ENCODE measurements at places on chromosomes 1 and 21.

DNA sequence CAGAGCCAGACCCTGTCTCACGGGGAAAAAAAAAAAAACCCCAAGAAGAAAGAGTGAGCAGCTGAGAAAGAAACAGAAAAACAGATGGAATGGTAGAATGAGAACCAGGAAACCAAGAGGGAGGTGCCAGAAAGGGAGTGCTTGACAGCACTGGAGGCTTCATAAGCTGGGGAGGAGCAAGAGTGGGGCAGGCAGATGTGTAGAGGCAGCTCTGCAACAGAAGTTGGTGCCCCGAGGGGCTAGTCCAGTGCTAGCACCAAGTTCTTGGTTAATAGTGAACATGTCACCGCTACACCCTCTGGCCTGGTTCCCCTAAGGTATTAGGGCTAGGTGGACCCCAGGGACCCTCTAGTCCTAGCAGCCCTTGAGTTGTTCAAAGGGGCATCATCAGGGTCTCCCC lies 98.0 kb downstream of the TGFBR3 start:
- no peak for DNase-seq

GRCh38 chr21:45555251-45555556 lies 13.0 kb upstream of the SLC19A1 start:
- no peak for DNase-seq

- DNase-seq: peak; percentile 7
These were observed 262.3 kb downstream of the FAF1 start for GRCh38 chr1:50697440-50698421.

GRCh38 chr1:1918901-1919303 lies at the start of gene TMEM52:
TSS of gene TMEM52 (minus strand) at chr1:1919279. CDS start at chr1:1919265, 14 bp downstream.
- no peak for DNase-seq

GRCh38 chr1:170010443-170010842 lies 64.1 kb downstream of the KIFAP3 start:
- no peak for DNase-seq

DNA sequence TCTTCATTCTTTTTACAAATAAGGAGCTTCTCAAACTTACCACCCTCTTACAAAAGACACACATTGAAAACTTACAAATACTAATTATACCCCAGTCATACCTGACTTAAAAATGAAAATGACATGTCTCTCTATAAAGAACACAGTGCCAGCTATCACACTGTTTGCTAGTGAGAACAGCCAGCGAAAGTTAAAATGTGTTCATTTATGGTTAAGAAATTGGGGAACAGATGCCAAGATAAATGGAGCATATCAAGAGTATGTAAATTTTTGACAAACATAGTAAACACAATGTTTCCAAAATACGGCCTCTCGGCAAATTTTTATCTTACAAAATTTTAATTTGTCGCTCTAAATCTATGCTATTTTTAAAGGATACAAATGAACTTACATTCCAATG lies 1422.9 kb downstream of the KCNT2 start:
- DNase-seq: no peak

GRCh38 chr1:35261412-35262120 lies 6.9 kb upstream of the ZMYM4 start:
- DNase-seq: no peak

DNA sequence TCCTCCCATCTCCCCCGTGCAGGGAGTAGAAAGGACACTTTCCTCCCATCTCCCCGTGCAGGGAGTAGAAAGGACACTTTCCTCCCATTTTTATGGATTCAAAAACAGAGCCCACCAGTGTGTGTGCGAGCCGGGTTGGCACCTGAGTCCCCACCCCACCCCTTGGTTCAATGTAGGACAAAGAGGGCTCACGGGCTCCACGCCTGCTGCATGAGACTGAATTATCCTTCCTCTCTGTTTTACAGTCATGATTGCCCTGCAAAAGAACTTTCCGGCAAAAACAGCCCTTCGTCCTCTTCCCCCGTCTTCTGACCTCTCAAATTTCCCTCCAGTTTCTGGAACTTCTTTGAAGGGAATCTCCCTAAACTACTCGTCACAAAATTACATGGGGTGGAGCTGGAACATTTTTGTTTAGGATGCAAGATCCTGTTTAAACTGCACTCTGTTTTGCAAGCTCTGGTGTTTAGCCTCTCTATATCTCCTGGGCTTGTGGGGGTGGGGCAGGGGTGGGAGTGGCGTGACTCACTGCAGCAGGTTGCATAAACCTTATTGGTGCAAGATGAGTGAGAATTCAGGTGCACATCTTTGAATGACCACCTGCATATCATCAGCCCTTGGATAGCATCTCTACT lies 99.8 kb downstream of the PSMG1 start:
- DNase-seq: no peak

GRCh38 chr21:29436143-29436542 lies 137.4 kb downstream of the BACH1 start:
- DNase-seq: no peak

DNA sequence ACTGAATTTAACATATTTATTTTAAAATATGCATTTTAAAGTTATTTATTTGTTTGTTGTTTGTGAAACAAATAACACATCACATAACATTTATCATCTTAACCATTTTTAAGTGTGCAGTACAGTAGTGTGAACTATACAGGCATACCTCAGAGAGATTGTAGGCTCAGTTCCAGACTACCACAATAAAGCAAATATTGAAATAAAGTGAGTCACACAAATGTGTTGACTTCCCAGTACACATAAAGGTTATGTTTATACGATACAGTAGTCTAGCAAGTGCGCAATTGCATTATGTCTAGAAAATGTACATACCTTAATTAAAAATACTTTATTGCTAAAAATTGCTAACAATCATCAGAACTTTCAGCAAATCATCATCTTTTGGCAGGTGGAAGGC lies 739.4 kb upstream of the ADGRL4 start:
- no peak for DNase-seq

- DNase-seq: no peak
These were observed 1.7 kb upstream of the CHI3L2 start for GRCh38 chr1:111225717-111226400.

GRCh38 chr21:15566703-15567102 lies 163.1 kb upstream of the USP25 start:
- DNase-seq: no peak

DNA sequence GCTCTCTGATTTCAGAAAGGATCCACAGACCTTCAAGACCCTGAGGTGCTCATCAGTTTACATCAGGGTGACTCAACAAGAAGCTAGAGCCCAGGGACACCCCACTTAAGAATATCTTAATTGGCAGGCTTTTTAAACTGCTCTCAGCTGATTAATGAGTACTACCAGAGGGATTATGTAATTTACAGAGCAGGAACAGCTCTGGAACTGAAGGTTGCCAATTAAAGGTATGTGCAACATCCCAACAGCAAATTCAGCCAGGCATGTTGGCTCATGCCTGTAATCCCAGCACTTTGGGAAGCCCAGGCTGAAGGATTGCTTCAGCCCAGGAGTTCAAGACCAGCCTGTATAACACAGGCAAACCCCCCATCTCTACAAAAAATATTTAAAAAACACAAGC lies 295.7 kb downstream of the SETD4 start:
- DNase-seq: no peak

DNA sequence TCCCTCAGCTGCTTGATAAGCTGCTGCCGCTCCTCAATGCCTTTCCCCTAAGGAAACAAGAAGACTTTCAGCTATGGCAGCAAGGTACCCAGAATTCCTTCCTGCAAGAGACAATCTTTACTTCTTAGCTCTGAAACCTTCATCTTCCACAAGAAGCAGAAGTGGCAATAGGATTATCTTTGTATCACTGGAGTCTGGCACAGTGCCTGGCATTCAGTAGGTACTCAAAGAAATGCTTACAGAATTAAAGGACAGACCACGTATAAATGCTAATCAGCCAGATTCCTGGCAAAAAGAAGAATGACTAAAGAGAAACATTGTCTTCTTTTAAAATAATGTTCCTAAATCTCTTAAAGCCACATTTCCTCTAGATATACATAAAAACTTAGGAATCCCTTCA lies 43.7 kb downstream of the SLC27A3 start:
- DNase-seq: no peak

GRCh38 chr1:164472841-164473240 lies 86.1 kb upstream of the PBX1 start:
- DNase-seq: no peak

DNA sequence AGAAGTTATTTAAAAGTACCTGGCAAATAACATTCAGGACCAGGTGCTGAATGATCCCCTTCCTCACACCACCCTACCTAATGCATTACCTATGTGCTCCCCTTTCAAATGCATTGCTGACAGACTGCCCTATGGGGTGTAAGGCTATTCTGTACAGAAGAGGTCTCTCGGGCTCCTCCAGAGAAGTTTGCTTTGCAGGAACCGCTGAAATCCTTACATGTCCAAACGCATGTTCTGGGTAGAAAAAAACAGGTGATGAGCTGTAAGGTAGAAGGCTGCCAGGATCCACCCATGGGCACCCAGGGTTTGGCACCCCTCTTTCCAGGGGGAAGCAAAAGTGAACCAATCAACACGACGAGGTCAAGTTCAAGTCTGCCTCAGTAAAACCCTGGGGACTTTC lies 58.3 kb upstream of the TARBP1 start:
- DNase-seq: no peak

DNA sequence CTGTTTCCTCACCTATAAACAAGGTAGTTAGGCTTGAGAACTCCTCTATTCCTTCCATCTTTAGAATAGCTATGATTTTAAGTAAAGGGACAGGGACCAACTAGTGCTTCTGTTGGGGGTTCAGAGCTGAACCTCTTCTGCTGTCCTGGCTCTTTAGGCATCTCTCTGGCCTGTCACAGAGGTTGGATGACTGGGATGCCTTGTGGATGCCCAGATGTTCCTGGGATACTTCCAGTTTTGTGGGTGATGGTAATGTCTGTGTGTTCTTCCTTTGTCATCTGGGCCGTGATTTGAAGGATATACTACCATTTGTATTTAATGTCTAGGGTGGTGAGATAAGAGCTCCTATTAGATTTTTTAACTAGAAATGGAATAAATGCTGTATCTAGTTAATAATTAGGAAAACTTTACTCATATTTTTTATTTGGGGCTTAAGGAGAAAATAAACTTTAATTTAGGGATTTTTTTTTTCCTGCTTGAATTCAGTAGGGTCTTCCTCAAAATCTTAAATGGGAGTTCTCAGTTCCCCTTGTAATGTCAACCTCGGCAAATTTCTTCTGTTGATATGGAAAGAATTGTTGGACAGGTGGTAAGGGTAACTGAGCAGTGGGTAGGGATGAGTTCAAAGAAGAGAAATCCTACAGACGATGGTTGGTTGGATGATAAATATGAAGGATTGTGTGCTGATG lies 47.2 kb downstream of the LAMC1 start:
- no peak for DNase-seq

DNA sequence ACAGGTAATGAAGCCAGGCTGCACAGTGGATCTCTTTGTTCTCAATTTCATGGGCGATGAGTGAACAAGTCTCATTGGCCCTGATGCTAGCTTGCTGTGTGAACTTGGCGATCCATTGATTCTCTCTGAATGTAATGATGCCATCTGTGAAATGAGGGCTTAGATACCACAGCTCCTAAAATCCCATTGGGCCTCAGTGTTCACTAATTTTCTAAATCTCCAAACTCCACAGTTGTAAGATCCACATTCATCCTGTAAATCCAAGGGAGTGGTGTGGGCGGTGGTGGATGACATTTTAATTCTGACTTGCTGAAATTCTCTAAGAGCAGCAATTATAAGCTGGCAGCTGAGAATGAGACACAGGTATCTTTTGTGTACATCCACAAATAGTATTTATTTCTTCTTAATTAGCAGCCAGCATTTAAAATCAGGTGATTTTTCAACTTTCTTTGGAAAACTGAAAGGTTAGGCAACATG lies 9.6 kb upstream of the ACTL8 start:
- no peak for DNase-seq

GRCh38 chr1:206709772-206710459 lies 25.2 kb downstream of the MAPKAPK2 start:
- DNase-seq: no peak

DNA sequence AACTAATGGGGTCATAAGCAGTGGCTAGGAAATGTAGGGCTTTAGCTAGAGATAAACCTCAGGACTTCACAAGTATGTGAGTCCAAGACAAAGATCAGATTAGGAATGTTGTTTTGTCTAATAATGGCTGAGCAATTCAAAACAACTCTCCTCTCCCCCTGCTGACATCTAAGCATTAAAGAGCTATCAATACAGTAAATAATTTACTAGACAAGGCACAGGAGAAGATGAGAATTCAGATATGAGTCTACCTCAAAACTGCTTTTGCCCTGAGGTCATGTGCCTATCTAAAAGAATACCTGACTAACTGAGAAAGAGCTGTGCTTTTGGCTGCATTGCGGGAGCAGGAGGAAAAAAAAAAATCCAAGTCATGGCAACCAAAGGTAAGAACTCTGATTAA lies 86.8 kb downstream of the SPATA17 start:
- DNase-seq: no peak

- DNase-seq: no peak
These were observed 161.0 kb downstream of the DHRS3 start for GRCh38 chr1:12456979-12457378.

- DNase-seq: peak; percentile 30
These were observed 31.3 kb downstream of the WNT4 start for GRCh38 chr1:22111620-22112019.

Data from AG04450 (cell line).